ENCODE measurements at places on chromosomes 3 and 15.

- DNase-seq, result no peak
These were observed 375.0 kb downstream of the ROBO2 start for GRCh38 chr3:77414881-77415280.

- no peak for DNase-seq
These were observed 37.5 kb upstream of the FSTL1 start for GRCh38 chr3:120488296-120488695.

DNA sequence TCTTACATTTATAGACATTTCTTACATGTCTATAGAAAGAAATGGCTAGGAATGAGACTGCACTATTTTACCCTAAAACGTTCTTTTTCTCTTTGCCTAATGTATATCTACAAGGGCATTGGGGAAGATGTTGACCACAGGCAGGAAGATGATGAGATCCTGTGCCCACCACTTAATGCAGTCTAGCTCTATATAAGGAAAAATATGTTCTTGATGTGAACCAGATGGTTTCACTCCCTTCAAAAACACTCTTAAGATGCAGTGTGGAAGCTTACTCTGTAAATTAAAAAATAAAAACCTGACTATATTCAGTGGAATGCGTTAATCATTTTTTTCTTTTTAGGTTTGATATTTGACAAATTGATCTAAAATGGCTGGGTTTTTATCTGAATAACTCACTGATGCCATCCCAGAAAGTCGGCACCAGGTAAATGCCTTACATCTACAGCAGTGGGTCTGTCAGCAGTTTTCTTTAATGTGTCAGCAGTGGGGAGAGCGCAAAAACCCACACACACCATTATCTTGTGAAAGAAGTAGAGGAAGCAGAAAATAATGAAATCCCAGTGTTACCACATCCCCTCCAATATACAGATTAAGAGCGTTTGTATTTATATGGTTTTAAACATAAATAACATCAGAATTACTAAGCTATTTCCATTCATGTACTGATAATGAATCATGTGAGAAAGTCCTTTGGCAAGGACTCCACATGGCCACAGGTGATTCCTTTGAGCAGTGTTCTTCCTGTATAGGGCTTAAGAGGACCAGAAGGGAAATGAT lies 10.1 kb downstream of the AGTR1 start:
- DNase-seq, result no peak

DNA sequence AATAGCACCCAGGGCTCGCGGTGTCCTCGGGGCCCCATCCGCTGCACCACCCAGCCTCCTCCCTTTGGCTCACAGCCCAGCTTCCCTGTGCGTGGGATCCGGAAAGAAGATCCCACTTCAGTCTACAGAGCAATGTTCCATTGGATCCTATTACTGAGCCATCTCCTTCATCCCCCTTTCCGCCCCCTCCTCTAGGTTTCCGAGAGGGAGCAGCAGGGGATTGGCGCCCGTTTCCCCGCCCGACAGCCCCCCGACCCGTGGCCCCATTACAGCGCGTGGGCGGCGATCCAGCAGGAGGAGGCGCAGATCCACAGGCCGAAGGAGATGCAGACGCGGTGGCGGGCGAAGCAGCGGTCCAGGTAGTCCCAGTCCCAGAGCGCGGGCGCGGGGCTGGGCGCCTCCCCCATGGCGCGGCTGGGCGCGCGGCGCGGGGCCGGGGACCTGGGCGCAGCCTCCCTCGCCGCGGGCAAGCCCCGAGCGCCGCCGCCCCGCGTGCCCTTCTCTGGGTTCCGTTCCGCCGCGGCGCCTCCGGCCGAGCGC lies 340 bp downstream of the TMEM44 start:
- no peak for DNase-seq

- DNase-seq, result no peak
These were observed 244.2 kb downstream of the ZMAT3 start for GRCh38 chr3:178827285-178827856.

DNA sequence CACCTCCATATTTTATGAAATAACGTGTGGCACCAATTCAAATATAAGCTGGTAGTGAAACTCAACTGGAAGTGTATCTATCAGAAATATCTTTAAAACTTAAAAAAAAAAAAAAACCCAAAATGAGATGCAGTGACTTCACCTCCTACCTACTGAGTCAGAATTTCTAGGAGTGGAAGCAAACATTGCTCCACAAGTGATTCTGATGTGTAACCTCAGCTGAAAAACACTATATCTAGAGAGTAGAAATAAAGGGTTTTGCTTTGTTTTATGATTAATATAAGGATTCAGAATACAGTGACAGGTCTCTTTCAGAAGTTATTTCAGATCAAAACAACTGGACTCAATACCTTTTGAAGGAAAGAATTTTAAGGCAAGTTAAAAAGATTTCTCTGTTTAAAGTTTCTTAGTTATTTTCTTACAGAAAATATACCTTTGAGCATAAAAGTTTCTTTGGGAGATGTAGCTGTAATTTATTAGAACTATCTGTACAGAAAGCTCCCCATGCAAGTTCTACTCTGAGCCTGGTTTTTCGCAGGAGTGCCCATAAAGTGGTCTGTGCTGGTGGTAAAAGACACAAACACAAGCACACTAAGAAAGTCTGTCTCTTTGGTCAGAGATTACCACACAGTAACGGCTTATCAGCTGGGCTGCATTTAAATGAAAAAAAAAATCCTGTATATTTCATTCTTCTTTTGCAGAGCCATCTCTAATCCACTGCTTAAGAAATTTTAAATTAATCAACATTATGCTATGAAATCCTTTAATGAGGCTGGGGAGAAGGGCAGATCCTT lies 59.9 kb upstream of the PPIB start:
- no peak for DNase-seq
